ENCODE measurements at places on chromosomes 13 and 19. TPM values are rescaled to one million over a fixed set of nuclear protein-coding genes. Genes with fewer than 3 reads are reported as not detected.

The KLK2 gene
- not detected for total RNA-seq

The LILRA1 gene
- total RNA-seq, result 0.38 TPM

The GPC6 gene
- 0.70 TPM for total RNA-seq

The CFD gene
- total RNA-seq, result 52.2 TPM

The OR4F17 gene
- not detected for total RNA-seq

The MATK gene
- 4.4 TPM for total RNA-seq

The DCT gene
- not detected for total RNA-seq

The MYBPC2 gene
- not detected for total RNA-seq

The EXOC3L2 gene
- 0.95 TPM for total RNA-seq

The KLF12 gene
- total RNA-seq, result 0.64 TPM

DNA sequence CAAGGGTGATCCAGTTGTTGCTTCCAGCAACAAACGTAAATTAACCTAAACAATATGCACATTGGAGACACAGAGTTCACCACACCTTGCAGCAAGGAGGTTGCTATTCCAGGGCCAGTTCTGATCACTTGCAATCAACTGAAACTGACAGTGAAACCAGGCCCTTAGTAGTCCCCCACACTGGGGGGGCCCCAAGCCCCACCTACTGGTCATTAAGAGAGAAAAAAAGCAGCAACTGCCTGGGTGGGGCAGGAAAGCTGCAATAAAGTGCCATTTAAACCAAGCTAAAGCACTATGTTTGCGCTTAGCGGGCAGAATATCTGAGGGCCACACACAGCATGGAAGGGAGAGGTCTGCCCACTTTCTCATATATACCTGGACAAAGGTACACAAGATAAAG is 51.5 kb downstream of the ATP7B start:
- DNase-seq, result no peak

GRCh38 chr13:33349986-33350826 is 64.7 kb upstream of the STARD13 start:
- no peak for DNase-seq

DNA sequence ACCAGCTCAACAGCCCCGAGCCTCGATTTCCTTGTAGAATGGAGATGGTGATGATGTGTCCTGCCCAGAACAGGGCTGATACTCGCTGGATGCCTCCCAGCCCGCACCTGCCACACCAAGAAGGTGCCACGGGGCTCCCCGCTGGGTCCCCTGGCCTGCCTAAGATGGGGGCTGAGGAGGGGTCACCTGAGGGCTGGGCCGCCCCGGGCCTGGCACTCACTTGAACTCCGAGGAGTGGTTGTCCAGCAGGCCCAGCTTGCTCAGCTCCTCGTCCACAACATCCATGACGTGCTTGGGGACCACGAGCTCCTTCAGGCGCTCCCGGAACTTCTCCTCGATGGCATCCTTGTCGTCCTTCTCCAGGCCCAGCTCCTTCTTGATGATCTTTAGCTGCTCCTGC is 14.4 kb downstream of the LONP1 start:
- DNase-seq, result no peak

- no peak for DNase-seq
Observed at GRCh38 chr19:47020132-47020805, 632 bp downstream of the NPAS1 start.

GRCh38 chr13:90806892-90807291 is 540.6 kb upstream of the MIR17HG start:
- no peak for DNase-seq

DNA sequence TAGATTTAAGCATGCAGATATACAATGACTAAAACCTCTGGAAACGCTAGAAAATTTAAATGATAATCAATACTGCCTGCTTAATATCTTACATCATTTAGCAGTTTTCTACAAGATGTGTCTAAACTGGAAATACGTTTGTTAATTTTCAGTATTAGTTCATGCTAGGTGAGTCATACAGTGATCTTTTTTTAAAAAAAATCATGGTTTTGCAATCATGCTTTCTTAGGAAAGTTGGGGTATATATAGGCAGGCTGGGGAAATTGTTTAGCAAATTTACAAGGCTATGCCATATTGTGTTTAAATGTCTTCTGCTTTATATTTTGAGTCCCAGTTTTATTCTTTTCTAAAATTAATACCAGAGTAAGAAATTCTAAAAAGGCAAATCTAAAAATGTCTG is 245.4 kb upstream of the SPRY2 start:
- no peak for DNase-seq

GRCh38 chr13:52926971-52927370 is 78.5 kb upstream of the PCDH8 start:
- no peak for DNase-seq

GRCh38 chr19:54616057-54616456 is 14.2 kb upstream of the LILRB1 start:
- DNase-seq, result no peak

DNA sequence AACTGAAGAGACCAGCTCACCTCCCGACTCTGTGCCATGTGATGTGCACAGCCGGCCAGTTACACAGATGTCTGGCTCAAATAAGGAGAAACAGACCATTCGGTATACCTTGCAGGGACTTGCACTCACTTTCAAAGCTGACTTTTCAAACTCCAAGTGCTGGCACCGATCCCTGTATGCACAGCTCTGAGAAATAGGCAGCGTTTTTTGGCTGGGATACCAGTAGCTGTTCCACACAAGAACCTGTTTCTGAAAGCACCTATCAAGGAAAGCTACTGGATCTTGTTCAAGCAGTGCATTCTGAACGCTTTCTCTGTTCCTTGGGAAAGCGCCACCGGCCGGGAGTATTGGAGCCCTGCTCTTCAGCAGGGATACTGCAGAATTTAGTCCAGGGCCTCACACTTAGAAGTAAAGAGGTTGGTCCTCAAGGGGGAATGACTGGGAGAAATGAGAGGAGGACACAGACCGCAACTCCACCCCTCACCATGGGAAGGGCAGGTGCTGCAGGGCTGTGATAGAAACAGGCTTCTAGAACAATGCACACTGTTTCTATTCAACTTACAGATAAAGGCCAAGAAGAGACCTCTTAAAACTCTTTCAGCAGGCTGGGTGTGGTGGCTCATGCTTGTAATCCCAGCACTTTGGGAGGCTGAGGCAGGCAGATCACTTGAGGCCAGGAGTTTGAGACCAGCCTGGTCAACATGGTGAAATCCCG is 53.6 kb upstream of the PABPC3 start:
- no peak for DNase-seq

- no peak for DNase-seq
Observed at GRCh38 chr19:39212375-39212742, 8.3 kb upstream of the SYCN start.

DNA sequence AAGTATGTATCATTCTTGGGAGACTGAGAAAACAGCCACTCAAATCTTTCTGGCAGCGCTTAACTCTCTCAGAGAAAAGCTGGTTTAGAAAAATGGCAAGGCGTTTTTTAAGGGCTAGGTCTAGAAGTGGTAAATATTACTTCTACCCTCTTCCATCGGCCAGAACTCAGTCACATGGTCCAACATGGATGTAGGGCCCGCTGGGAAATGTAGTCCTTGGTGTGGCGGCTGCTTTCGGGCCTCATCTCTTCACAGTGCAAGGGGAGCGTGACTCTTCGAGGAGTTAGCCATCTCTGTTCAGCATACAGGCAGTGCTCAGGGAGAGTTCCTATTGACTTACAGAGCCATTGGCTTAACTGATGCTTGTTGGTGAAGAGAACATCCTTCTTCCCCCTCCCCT is 6.3 kb downstream of the VSTM2B start:
- DNase-seq, result no peak

DNA sequence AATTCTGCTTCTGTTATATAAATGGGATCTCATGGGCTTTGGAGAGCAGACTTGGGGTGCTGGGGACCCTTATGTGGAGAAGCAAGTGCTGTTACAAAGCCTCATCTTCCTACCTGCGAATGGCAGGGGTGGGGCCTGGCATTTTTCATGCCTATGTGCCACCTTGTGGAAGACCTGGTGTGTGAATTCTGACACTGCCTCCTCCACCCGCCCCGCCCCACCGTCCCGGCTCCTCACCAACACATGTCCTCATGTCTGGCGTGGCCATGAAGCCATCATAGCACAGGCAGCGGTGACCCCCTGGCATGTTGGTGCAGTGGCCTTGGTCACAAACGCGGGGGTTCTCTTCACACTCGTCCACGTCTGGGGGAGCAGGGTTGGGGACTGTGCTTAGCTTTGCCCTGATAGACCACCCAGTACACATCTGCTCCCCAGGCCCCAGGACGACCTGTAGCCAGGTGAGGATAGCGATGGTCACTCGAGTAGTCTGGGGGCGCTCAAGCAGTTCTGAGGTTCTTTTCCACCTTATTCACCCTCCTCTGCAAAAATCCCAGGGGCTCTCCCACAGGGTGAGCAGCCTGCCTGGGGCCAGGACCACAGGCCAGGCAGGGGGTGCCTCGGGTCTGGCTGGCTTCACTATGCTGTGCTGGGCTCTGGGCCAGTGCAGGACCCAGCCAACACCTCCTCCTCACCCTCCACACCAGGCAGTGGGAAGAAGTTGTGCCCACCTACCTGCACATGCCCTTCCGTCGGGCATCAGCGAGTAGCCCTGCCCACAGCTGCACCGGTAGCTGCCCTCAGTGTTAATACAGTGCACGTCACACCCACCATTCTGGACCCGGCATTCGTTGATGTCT is 32.7 kb downstream of the FBN3 start:
- DNase-seq, result no peak

- DNase-seq, result no peak
Observed at GRCh38 chr19:19677579-19677978, 8.9 kb downstream of the ZNF101 start.

- no peak for DNase-seq
Observed at GRCh38 chr13:108003626-108004025, 211.7 kb downstream of the LIG4 start.

GRCh38 chr19:369256-369655 is 24.7 kb upstream of the MIER2 start:
- DNase-seq, result no peak

DNA sequence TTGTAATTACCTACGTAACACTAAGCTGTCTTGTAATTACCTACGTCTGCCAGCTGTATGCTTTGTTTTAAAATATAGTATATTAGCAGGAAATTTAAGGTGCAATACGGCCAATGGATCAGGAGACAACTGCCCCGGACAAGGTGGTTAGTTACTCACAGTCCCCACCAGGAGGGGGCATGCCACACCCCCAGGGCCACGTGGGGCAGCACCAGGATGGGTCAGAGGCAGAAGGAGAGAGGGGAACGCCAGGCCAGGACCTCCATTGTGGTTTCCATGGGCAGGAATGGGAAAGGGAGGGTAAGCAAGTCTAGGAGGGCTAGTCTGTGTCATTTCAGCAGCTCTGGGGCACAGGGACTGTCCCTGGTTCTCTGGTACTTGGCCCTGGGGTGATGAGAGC is 140.1 kb downstream of the URI1 start:
- no peak for DNase-seq

DNA sequence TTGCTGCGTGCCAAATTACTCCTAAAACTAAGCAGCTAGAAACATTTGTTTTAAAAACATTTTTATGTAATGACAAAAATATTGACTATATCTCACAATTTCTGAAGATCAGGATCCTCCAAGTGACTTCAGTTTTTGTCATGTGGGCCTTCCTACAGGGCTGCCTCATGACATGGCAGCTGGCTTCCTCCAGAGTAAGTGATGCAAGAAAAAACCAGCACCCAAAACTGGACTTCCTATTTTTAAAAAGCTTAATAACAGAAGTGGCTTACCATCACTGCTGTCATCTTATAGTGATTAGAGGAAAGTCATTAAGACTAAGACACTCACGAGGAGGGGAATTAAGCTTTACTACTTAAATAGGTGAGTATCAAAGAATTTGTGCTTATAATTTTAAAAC is 681.7 kb downstream of the PCDH17 start:
- no peak for DNase-seq

- no peak for DNase-seq
Observed at GRCh38 chr13:112161521-112162301, 94.8 kb downstream of the SOX1 start.

DNA sequence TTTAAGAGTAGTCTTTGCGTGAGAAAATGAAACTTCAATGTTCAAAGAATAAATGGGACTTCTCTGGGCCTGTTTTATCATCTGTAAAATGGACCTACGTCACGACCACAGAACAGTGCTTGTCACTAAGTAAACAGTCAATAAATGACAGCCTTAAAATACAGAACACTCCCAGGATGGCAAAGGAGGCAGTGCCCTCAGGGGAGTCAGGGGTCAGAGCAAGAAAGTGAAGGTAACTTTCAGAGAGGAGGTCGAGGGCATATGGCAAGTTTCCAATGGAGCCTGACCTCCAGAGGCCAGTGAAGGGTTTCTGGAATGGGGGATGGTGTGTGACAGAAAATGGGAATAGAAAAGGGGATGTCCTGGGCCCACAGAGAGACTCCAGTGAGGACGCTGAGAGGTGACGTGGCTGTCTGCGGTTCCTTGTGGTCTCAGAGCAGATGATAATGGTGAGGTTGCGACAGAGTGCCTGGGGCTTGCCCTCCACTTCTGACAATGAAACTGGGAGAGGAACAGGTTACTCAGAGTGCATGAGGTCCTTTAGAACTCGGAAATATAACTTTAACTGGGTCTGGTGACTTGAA is 91.8 kb downstream of the UBL3 start:
- no peak for DNase-seq

DNA sequence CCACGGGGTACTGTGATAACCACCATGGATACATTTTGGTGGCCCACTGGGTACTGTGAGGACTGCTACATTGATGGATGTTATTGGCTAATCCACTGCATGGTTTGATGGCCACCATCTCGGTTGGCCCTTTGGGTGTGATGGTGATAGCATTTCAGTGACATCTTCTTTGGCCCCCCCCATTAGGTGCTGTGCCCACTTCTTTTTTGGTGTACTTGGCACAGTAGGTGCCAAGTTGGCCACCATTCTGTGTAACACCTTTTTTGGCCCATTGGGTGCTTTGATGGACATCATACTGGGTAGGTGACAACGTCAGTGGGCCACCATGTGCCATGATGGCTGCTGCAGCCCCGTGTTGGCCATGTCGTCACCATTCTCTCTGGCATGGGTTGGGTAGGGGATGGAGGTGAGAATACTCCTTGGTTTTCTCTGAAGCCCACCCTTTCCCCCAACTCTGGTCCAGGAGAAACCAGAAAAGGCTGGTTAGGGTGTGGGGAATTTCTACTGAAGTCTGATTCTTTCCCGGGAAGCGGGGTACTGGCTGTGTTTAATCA is 9.2 kb downstream of the FOXA3 start:
- DNase-seq, result no peak

DNA sequence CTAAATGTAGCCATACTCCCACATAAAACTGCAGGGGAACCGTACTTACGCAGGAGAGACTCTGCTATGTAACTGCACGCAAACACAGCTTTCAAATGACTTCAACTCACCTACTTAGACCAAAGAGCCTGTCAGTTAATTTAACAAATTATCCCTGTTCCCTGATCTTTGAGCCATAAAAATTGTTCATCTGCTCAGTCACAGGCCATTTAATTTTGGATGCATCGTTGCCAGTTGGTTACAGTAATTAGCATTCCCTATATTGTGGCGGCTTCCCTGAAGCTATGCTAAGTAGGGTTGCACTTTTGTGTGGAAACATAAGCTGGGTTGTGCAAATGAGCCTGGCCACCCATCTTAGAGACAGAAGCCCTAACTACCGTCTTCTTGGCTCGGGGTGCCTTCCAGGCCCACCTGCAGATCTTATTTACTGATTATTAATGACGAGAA is 21.2 kb upstream of the OBI1 start:
- no peak for DNase-seq

All from esophagus squamous epithelium (tissue), 5 donors.